Kidney epithelial cell (primary cell): ENCODE measurements at places on chromosomes 5 and 9. TPM values are rescaled to one million over a fixed set of nuclear protein-coding genes. Genes with fewer than 3 reads are reported as not detected.

GRCh38 chr5:102873379-102873932, 118.4 kb downstream of the PAM start:
- no peak for DNase-seq

Gene GFI1B
- not detected in 2 replicates for total RNA-seq

GRCh38 chr5:95048628-95049027, 236.3 kb downstream of the MCTP1 start:
- no peak for DNase-seq

- no peak for DNase-seq
Observed at GRCh38 chr5:132472431-132472830, 18.1 kb downstream of the IRF1 start.

DNA sequence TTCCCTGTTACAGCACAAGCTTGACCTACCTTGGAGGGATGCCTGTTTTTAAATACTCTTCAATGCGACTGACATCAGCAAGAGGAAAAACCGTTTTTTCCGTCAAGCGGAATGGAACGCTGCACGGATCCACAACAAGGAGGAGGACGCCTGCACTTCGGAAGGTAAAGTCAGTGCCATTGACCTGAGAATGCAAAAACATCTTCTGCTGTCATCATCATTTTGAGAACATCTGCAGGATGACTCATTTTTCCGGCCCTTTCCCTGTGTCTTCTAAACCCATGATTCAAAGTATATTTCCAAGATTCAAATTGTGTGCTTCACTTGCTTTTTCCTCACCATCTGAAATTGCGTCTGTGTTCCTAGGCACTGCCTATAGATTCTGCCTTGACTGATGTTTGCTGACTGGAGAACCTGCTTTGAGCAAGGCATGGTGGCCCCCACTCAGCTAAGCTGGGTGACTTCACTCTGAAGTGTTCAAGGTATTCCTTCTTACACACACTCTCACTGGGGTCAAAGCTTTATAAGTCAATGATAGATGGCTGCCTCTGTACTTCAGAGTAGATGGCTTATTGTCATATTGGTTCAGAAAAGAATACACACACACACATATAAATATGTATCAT, 78.1 kb downstream of the CEMIP2 start:
- no peak for DNase-seq

DNA sequence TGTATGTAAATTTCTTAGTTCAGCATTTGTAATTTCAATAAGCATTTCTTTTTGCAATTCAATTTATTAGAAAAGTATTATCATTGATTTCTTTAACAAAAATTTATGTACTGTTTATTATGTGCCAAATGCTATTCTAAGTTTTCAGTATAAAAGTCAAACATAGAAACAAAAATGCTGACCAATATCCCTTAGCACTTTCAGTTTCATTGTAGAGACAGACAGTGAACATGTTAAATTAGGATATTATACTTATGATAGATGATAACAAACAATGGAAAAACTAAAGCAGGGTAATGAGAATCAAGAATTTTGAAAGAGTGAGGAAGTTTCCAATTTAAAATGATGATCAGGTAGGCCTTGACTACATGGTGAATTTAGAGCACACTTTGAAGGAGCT, 1106.0 kb downstream of the TAF11L14 start:
- no peak for DNase-seq

- no peak for DNase-seq
Observed at GRCh38 chr5:15791859-15792258, 291.9 kb downstream of the FBXL7 start.

Gene SLC27A6
- 1.2 and 1.6 TPM in 2 replicates for total RNA-seq

Gene ALDH1A1
- total RNA-seq, result 1.6 and 3.6 TPM in 2 replicates

Gene ZNG1C
- total RNA-seq, result 19.4 and 19.9 TPM in 2 replicates

GRCh38 chr9:29806937-29807618, 2233.8 kb upstream of the C9orf72 start:
- DNase-seq, result peak; percentile 51

DNA sequence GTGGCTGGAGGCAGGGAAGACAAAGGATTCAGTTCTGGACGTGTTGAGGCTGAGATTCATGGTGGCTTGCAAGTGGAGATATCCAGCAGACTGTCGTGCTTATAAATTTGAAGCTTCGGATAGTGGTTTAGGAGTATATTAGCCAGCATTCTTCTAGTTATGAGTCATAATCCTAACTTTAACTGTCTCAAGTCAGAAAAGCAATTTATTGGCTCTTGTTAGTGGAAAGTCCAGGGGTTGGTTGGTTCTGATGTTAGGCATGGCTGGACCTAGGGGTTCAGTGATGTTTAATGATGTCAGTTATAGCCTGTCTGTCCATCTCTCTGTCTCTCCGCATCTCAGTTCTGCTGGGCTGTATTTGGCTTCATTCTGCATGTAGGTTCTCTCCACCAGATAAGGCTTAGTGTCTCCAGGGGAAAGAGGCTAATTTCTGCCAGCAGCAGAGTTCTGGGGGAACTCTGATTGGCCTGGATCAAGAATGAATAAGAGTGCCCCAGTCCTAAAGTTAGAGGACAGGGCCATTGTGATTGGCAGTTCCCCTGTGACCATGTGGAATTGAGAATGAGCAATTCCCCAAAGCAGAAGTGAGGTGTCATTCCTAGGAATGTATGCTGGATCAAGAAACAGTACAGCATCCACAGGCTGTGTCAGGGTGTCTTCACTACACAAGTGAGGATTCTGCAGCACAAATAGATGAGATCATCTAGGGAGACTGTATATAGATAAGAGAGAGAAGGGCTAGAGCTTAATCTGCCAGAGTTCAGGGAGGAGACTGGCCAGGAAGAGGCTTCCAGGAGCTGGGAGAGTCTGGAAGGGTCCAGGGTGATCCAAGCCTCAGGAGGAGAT, 72.9 kb upstream of the SHB start:
- peak; percentile 53 for DNase-seq
